ENCODE measurements at places on chromosomes 3 and 15. TPM values are rescaled to one million over a fixed set of nuclear protein-coding genes. Genes with fewer than 3 reads are reported as not detected.

The TGM5 gene
- 0.10 TPM for polyA plus RNA-seq

The RGMA gene
- polyA plus RNA-seq = 11.9 TPM

The LRRC15 gene
- 0.07 TPM for polyA plus RNA-seq

The SLC12A8 gene
- 0.09 TPM for polyA plus RNA-seq

The LIPH gene
- polyA plus RNA-seq = not detected

The PRR20G gene
- not detected for polyA plus RNA-seq

The NPAP1 gene
- not detected for polyA plus RNA-seq

The IL20RB gene
- 0.71 TPM for polyA plus RNA-seq

The PPM1L gene
- 4.4 TPM for polyA plus RNA-seq

The GOLGA8K gene
- polyA plus RNA-seq = 0.51 TPM
